ENCODE measurements at places on chromosomes 11 and 22.

GRCh38 chr11:85902353-85902752 lies 47.2 kb downstream of the CCDC83 start:
- DNase-seq: no peak

GRCh38 chr11:111976767-111977145 lies 39.6 kb downstream of the DIXDC1 start:
- peak; percentile 51 for DNase-seq

DNA sequence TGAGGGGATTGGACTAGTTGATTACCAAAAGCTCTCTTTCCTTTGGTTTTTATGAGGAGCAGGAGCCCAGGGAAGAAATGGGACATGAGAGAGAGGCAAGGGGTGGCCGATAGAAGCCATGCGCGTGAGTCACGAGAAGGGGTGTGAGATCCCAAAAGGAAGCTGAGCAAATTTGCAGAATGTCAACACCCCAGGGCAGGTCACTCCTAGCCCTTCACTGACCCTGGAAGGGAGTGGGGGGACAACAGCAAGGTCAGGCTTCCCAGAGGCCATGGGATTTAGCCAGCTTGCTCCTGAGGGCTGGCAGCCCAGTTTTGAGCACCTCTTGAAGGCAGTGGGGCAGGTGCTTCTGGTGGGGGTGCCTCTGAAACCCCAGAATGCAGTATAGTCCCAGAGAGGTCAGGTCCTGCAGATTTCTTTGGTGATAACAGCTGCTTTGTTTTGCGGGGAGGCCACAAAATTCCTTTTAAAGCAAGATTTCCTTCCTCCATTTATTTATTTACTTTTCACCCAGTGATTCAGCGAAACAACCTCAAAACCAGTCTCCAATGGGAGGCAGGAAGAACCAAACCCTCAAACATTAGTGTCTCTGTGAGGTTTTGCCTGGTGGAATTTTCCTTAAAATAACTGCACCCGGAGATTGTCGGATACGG lies 40.1 kb upstream of the TIMP3 start:
- no peak for DNase-seq

GRCh38 chr22:21103633-21104032 lies 57.9 kb downstream of the LRRC74B start:
- no peak for DNase-seq

GRCh38 chr11:2883979-2884815 lies 1.4 kb downstream of the CDKN1C start:
- no peak for DNase-seq

All from hypothalamus (tissue), 51 donors.